ENCODE measurements at places on chromosomes 4 and X.
A peak's percentile ranks its signal among the peaks of the same experiment; 100 is the strongest.

DNA sequence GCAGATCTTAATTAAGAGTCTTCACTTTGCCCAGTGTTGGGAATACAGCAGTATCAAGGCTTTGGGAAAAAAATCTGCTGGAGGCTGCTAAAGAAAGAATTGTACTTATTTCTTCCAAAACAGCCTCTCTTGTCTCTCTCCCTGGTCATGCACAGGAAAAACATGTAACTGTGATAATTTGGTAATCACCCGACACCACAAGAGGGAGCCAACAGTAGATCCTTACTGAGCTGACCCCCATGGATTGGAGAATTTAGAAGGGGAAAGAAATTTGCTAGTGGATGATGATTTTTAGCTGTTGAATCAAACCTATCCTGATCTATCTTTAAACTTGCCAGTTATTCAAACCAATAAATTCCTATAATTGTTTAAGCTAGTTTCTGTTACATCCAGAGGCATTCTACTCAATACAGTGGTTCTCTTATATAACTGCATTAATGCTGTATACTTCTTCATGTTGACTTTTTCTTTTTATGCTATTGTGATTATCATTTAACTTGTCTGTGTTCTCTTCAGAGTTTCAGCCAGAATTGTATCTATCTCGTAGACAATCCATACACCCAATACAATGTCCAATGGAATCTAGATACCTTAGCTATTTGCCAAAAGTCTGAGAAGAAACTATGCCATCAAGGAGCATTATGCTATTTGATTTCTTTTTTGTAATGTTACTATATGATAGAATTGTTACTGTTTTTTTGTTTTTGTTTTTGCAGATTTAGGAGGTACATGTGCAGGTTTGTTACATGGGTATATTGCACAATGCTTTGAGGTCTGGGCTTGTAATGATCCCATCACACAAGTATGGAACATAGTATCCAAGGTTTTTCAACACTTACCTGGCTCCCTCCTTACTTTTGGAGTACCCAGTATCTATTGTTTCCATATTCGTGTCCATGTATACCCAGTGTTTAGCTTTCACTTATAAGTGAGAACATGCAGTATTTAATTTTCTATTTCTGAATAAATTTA lies 31.3 kb upstream of the ARHGEF38 start:
- DNase-seq: no peak

DNA sequence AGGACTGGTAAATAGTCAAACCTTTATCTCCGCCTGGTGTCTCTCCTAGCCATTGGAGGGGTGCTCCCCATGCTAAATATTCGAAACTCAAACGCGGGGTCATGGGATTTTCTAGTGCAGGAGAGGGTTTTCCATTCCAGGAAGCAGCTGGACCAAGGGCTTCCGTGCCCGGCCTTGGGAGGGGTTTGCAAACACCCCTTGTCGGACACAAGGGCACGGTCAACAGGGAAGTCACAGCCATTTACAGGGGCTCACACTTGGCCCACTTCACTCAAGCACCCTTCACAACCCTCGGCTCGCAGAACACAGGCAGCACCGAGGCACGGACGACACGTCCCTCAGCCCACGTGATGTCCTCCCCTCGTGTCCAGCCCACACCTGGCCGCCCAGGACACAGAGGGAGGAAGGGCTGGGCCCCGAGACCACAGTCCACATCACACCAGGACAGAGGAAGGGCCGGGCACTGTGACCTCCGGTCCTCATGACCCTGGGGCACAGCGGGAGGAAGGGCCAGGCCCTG lies 10.3 kb upstream of the PLCXD1 start:
- no peak for DNase-seq

- DNase-seq: no peak
Observed at GRCh38 chr4:175070444-175070843, 152.3 kb downstream of the ADAM29 start.

GRCh38 chr4:133150486-133151340 lies 1.6 kb downstream of the PCDH10 start:
- DNase-seq: no peak

GRCh38 chr4:141142423-141142822 lies 9.2 kb upstream of the RNF150 start:
- DNase-seq: no peak

DNA sequence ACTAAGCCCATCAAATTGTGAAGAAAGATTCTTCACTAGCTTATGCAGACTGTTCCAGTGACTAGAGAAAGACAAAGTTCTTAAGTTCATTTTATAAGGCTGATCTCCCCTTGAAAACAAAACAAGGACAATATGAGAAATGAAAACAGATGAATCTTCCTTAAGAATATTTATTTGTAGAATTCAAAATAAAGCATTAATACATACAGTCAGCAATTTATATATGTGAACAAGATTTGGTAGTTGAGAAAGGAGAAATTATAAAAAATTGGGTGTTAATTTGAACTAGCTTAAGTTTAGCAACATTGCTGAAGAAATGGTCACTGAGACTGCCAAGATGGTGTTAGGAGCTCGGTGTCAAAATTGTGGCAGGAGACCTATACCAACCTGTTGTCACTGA lies 41.4 kb upstream of the TAPT1 start:
- no peak for DNase-seq

- peak; percentile 9 for DNase-seq
Observed at GRCh38 chr4:146333187-146333894, 119.0 kb downstream of the REELD1 start.

GRCh38 chrX:10071451-10072144 lies 85.2 kb upstream of the CLCN4 start:
- no peak for DNase-seq

GRCh38 chrX:9995855-9996339 lies 28.7 kb downstream of the CLDN34 start:
- peak; percentile 78 for DNase-seq

- no peak for DNase-seq
Observed at GRCh38 chrX:152819732-152820131, 10.8 kb downstream of the CETN2 start.

DNA sequence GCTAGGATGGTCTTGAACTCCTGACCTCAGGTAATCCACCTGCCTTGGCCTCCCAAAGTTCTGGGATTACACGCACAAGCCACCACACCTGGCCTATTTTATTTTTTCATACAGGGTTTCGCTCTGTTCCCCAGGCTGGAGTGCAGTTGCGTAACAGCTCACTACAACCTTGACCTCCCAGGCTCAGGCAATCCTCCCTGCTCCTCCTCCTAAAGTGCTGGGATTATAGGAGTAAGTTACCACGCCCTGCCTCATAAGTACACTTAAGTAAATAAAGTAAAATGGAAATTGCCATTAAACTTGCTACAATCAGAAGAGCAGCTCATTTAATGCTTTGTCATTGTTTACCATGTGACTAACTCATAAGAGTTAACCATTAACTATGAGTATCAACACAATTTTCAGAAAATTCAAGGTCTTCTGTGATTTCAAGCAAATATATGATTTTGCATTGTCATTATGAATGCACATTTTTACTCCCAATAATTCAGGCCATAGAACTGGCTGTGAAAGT lies 12.3 kb downstream of the UGDH start:
- DNase-seq: no peak

DNA sequence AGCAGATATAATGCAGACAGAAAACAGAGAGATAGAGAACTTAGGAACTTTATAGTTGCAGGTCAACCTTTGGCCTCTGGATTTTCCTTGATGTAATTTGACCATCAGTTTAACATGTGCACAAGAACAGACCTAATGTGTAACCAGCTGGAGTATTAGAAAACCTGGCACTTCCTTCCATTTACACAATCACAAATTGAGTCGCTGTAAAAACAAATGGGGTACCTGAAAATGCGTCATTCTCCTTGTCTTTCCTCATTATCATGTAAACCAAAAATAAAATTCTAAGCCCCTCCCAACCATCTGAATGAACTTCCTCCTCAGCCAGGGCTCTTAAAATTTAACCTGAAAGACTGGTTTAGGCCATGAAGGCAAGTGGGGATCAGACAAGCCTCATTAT lies 358.4 kb upstream of the MAGEB16 start:
- no peak for DNase-seq

- DNase-seq: no peak
Observed at GRCh38 chr4:8274765-8275547, 5.4 kb downstream of the HTRA3 start.

DNA sequence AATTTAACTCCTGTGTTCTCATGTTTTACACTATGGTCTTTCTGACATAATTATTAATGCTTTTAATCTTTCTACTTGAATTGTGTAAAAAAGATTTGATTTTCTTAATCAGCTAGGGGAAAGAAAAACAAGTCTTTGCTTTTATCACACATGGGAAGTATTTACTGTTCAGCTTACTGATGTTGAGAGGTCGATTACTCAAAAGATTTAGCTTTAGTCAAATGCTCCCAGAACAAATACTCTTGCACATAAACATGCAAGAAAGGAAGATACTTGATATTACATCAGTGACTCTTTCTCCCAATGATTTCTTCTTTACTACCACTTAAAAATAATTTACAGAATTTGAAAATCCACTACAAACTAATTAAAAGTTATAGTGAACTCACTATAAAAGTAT lies 198.3 kb upstream of the FAT4 start:
- no peak for DNase-seq

GRCh38 chrX:104721854-104722253 lies 155.9 kb downstream of the IL1RAPL2 start:
- no peak for DNase-seq

GRCh38 chr4:19774690-19775256 lies 476.9 kb upstream of the SLIT2 start:
- no peak for DNase-seq

GRCh38 chr4:1200425-1201035 lies 28.1 kb upstream of the SPON2 start:
- DNase-seq: peak; percentile 22

DNA sequence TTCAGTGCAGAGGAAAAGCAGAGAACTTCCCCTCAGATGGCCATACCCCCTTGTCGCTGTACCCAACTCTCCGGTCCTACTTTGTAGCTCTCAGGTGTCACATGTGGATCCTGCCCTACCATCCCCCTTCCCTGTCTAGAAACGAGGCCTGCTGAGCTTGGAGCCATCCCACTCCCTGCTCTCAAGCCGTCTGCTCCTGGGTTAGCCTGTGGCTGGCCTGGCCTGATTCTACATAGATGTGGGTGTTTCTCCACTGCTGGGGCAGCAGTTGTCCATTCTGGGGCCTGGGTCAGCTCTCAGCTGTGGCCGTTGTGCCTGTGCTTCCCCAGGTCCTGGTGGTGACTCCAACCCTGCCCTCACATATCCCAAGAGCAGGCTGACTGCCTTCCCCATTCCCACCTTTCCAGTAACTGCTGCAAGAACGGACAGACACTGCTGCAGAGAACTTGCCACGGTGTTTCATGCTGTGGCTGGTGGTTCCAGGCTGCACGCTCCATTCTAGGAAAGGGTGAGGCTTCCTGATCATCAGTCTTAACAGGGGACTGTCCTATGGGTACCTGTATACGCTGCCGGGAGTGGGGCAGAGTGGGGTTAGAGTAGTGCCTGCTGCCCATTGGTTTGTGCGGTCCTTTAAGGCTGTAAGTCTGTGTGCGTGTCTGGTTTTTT lies 3.6 kb downstream of the IL9R start:
- DNase-seq: no peak

- no peak for DNase-seq
Observed at GRCh38 chr4:122131562-122132157, 20.5 kb upstream of the BLTP1 start.

GRCh38 chrX:56795309-56795868 lies 66.3 kb downstream of the NBDY start:
- no peak for DNase-seq

DNA sequence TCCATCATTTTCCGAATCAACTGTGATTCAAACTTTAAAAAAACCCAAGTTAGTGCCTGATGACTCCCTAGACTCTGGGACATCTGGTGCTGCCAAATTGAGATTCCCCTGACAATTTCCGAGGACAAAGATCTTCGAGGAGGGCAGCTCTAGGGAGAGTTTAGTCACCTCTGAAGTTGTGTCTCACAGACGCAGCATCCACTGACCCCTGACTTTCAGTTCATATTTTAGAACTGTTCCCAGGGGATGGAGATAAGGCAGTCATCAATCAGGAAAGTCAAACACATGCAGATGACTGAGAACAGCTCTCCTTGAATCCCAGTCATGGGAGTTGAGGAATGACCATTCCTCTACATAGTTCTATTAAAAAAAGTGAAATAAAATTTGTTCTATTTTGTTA lies 643.9 kb downstream of the TRIML1 start:
- DNase-seq: no peak

DNA sequence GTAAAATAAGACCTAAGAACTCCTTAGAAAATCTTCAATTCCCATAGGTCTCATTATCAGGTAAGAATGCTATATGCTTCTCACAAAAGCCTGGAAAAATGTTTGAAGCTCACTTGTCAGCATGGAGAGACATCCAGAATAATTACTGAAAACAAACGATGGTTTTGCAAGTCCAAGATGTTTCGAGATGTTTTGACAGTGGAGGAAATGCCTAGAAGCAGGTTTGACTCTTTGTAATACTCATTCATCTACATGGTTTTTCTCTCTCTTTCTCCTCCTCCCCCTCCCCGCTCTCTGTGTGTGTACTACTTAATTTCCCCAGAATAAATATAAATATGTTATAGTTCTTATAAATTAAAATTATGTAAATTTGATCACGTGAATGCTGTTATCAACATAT lies 131.9 kb upstream of the NR3C2 start:
- DNase-seq: no peak

- no peak for DNase-seq
Observed at GRCh38 chr4:61185288-61185687, 14.8 kb upstream of the ADGRL3 start.

DNA sequence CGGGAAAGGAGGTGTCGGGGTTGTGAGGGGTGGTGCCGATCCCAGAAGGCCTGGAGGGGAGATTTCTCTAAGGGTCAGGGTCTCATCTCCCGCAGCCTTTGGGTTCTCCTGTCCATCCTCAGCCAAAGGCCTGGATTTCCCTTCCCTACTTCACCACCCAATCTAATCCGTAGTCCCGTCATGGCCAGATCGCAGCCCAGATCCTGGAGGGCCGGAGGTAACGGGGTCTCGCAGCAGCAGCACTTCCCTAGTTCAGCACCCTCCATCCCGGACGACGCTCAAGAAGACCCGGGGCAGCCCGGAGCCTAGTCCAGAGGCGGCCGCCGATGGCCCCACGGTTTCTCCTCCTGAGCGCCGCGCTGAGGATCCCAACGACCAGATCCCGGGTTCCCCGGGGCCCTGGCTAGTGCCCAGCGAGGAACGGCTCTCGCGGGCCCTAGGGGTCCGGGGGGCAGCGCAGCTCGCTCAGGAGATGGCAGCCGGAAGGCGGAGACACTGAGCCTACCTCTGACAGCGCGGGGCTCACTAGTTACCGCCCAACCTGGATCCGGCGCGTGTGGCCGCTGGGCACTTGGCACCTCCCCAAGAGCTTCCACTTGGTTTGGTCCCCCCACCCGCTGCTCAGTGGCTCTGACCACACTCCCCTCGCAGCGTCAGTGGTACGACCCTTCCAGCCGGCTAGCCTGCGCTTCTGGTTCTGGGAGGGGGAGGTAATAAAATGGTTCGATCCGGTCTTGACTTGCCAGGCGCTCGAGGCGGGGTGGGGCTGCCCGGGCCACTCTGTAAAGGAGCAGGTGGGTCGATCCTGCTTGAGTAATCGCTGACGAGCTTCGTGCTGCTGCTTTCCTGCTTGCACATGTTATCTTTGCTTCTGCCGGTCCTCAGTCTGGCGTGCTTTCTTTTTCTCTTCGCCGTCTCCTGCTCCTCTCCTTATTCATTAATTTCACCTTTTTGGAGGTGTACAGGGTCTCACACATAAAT lies 3.6 kb downstream of the MAGIX start:
- peak; percentile 72 for DNase-seq

- DNase-seq: no peak
Observed at GRCh38 chr4:53717064-53717549, 125.8 kb upstream of the LNX1 start.

GRCh38 chr4:43112139-43112538 lies 219.6 kb downstream of the GRXCR1 start:
- no peak for DNase-seq

- peak; percentile 61 for DNase-seq
Observed at GRCh38 chr4:2281575-2282343, 19.9 kb upstream of the MXD4 start.
